ENCODE measurements at places on chromosomes 7 and 10.

- no peak for DNase-seq
These were observed 146.2 kb upstream of the KLF6 start for GRCh38 chr10:3931224-3931623.

GRCh38 chr10:101902820-101903145, 59.2 kb upstream of the KCNIP2 start:
- no peak for DNase-seq

GRCh38 chr10:23314835-23315239, 29.8 kb downstream of the C10orf67 start:
- peak; percentile 76 for DNase-seq

GRCh38 chr10:110209454-110209925, 2.1 kb downstream of the MXI1 start:
- peak; percentile 41 for DNase-seq

DNA sequence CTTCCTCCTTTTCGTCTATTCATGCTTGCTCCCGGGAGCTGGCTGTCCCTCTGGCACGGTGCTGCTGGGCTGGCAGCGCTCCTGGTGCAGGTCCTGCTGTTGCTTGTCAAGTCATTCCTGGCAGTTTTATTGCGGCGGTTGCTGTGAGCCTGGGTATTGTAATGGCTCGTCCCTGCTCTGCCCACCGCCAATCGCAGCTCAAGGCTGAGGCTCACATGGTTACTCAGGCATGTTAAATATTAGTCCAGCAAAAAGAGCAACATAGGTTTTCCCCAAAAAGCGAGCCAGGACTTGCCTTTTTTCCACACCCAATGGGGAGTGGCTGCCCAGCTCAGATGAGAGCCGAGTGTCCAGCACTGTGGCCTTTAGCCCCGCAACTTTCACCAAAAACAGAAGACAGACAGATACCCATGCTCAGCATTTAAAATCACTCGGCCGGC, 492.9 kb upstream of the FOXK1 start:
- peak; percentile 27 for DNase-seq

- DNase-seq = no peak
These were observed 52.1 kb downstream of the HDAC9 start for GRCh38 chr7:18547509-18548187.

GRCh38 chr10:120336911-120337540, 120.0 kb upstream of the PLPP4 start:
- DNase-seq = peak; percentile 12

- DNase-seq = no peak
These were observed 87.4 kb upstream of the PIP4K2A start for GRCh38 chr10:22801785-22802184.

DNA sequence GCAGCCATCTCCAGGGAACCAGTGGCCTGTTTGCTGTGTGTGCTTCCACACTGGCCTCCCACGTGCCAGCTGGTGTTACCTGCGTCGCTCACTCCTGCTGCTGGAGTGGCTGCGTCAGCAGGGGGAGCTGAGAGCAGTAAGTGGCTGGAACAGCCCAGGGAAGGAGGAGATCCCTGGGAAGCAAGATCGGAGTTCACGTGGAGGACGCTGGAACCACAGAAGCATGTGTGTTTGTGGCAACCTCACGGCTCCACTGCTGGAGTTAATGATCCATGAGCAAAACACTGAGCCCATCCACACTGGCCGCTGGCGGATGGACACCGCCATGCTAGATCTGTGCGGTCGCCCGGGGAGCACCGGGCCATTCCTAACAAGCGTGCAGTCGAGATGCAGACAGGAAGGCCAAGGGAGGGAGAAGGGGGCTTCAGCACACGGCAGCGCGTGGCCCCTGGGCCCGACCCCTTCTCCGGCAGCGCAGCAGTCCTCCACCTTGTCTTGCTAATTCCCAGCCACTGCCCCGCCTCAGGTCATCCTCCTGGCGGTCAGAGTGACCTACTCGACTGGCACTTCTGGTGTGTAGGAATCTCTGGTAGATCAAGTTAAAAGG, 68.5 kb upstream of the EEPD1 start:
- peak; percentile 86 for DNase-seq

DNA sequence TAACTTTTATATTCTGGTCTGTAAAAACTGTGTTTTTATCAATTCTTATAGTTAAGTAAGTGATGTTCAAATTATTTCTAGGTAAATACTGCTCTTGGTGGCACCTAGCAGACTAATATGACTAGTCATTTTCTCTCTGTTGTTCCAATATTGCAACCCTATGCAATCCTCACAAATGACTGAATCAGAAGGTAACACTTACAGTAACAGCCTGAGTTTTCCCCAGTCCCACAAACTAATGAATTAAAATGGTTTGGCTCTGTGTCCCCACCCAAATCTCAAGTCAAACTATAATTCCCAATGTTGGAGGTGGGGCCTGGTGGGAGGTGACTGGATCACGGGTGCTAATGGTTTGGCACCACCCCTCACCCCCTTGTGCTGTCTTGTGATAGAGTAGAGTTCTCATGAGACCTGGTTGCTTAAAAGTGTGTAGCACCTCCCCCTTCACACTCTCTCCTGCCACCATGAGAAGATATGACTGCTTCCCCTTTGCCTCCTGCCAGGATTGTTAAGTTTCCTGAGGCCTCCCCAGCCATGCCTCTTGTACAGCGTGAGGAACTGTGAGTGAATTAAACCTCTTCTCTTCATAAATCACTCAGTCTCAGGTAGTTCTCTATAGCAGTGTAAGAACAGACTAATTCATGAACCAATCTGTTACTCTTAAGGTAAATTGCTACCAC, 43.5 kb downstream of the MTPN start:
- no peak for DNase-seq

DNA sequence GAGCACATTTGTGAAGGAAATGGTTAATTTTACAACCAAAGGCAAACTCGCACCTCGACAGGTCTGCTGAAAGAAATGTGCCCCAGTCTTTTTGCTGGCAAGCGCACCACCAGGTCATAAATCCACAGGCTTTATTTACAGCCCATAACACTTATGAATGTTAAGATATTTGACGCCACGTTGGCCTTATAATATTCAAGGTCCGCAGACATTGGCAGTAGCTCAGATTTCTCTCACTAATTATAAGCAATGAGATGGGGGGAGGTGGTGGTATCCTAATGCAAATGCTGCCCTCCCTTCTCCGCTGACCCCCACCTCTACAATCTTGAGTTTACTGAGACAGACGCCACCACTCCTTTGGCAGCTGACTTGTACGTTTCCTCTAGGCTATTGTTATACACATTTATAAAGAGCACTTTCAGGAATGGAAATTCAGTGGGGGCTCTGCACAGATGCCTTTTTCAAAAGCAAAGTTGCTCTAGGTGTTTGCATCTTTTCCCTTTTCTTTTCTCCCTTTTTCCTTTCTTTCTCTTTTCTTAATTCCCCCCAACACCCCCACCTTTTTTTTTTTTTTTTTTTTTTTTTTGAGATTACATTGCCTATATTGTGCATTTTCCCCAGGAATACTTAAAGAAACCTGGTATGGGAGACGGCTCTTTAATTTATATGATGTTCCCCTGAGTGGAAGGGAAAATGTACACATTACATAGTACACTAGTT, 6.7 kb downstream of the TCF7L2 start:
- DNase-seq = peak; percentile 19

GRCh38 chr7:29485339-29486190, 78.1 kb upstream of the PRR15 start:
- DNase-seq = no peak

DNA sequence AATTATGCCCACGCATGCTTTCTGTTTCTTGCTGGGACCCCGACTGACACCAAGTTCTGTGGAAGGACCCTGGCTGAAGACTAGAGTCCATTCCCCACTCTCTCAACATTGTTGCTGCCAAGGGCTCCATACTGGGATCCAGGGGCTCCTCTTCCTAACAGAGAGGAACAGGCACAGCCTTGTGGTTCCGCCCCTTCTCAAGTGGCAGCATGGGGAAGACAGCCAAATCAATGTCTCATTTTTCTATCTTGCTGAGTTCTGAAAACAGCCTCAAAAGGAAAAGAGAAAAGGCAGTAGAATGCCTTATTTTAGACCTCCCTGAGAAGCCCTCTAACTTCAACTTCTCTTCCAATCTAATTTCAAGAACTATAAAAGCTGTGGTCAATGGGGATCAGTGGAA, 23.7 kb upstream of the LAMB1 start:
- no peak for DNase-seq

- DNase-seq = no peak
These were observed 98.2 kb downstream of the CCNY start for GRCh38 chr10:35434533-35434932.

- DNase-seq = no peak
These were observed 69.7 kb downstream of the ZNF365 start for GRCh38 chr10:62443866-62444265.

GRCh38 chr7:130425796-130426195, 15.0 kb downstream of the CEP41 start:
- DNase-seq = no peak

- no peak for DNase-seq
These were observed 131.5 kb downstream of the ATE1 start for GRCh38 chr10:121796342-121796741.

GRCh38 chr10:124636271-124636995, 107.7 kb downstream of the FAM53B start:
- no peak for DNase-seq

DNA sequence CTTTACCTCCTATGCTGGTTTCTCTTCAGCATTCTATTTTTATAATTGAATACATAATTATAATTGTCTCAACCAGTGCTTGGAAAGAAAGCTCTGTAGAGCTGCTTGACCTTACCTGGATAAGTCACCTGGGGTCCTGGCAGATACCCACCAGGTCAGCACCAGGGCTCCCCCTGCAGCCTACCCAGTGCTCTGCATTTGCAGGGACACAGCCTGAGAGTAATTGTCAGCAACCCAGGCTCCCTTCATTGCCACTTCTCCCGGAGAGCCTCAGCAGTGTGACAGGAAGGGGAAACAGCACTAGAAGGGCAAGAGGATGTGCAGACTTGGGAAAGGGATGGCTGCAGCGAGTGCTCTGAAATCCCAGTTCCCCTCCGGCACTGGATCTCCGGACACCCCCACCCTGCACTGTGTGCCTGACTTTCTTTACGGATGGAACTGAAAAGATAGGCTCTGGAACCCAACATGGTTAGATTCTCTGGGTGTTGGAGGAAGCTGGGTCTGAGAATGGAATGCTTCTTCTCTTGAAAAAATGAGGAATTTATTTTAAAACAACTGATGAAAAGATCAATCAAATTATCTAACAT, 11.4 kb upstream of the PAX4 start:
- peak; percentile 11 for DNase-seq

DNA sequence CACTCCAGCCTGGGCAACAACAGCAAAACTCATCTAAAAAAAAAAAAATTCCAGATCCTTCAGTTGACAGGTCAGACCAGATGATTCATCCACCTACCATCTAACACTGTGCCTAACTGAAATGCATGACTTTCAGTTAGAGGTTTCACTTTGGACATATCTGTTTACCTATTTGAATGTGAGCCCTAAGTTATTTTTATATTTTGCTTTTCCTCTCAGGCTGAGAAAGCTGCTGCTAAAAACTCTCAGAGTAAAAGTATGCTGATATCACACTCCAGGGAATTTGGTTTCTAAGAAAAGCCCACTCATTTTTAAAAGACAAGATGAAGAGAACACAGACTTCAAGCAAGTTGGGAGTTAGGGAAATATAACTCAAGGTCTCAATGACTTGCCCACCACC, 126.0 kb downstream of the SGMS1 start:
- no peak for DNase-seq

DNA sequence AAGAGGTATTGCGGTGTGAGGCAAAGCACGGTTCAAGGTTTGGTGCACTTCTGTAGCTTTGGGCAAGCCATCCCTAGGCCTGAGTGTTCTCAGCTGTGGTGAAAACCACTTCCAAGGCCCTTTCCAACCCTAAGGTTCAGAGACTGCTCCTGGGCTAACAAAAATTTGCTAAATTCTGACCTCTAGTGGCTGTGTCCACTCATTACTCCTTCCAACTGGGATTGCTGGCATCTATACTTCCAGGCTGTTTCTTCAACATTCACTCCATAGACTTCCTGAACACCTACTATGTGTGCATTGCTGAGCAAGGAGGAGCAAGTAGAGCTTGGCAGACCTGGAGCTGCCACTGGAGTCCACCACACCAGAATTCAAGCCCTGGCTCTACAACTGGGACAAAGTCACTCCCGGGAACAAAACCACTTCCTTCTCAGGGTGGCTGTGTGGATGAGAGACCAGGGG, 29.3 kb upstream of the SH3PXD2A start:
- peak; percentile 24 for DNase-seq

- DNase-seq = no peak
These were observed 134.7 kb downstream of the ARL5B start for GRCh38 chr10:18793951-18794350.

DNA sequence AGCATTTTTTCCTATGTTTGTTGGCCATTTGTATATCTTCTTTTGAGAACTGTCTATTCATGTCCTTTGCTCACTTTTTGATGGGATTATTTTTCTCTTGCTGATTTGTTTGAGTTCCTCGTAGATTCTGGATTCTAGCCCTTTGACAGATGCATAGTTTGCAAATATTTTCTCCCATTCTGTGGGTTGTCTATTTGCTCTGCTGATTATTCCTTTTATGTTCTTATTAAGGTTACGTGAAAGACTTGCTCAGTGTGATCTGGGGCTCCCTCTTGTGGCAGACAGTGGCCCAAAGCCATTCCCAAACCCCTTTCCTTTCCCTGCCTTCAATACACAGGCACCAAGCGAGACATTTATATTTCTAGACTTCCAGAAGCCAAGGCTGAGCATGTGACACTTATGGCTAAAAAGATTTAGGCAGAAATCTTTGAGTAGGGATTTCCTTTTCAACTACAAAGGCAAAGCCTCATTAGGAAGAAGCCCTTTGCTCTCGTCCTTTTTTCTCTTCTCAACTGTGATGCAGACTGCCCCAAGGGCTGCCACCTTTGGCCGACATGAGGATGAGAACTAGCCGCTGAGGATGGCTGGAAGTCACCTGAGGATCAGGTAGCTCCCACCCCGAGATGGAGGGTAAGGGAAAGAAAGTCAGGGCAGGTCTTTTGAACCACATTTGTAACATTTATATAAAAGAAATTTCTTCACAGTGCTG, 23.6 kb downstream of the ST8SIA6 start:
- peak; percentile 47 for DNase-seq

- no peak for DNase-seq
These were observed 51.5 kb upstream of the GRM3 start for GRCh38 chr7:86592185-86592584.

DNA sequence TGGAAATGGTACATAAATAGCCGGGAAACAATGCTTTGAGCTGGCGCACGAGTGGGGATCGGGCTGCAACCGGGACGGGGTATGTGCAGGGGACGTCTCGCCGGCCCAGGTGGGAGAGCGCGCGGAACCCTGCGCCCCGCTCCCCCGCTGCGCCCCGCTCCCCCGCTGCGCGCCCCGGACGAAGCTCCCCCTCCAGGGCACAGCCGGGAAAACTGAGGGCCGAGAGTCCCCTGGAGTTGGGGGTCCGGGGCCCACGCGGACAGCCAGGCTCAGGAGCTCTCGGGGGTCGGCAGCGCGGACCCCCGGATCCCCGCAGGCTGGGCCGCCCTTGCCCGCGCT, 514 bp downstream of the RADIL start:
- DNase-seq = peak; percentile 70

GRCh38 chr7:23474094-23474828, 4.0 kb upstream of the IGF2BP3 start:
- DNase-seq = peak; percentile 97

DNA sequence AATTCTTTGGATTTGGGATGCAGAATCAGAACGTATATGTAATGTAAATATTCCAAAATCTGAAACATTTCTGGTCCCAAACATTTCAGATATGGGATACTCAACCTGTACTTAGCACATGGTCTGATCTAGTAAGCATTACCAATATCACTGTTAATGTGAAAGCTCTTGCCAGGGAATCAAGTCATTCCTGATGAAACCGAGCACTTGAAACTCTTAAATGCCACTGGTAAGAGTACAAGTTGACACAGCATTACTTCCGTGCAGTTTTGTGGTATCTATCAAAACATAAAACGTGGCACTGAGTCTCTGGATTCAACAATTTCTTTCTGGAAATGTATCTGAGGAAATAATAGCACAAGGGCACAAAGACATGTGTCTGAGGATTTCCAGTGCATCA, 155.7 kb downstream of the RTKN2 start:
- DNase-seq = no peak

All from NCI-H1417 (cell line).